ENCODE measurements at places on chromosomes 16 and 17.
A peak's percentile ranks its signal among the peaks of the same experiment; 100 is the strongest.

DNA sequence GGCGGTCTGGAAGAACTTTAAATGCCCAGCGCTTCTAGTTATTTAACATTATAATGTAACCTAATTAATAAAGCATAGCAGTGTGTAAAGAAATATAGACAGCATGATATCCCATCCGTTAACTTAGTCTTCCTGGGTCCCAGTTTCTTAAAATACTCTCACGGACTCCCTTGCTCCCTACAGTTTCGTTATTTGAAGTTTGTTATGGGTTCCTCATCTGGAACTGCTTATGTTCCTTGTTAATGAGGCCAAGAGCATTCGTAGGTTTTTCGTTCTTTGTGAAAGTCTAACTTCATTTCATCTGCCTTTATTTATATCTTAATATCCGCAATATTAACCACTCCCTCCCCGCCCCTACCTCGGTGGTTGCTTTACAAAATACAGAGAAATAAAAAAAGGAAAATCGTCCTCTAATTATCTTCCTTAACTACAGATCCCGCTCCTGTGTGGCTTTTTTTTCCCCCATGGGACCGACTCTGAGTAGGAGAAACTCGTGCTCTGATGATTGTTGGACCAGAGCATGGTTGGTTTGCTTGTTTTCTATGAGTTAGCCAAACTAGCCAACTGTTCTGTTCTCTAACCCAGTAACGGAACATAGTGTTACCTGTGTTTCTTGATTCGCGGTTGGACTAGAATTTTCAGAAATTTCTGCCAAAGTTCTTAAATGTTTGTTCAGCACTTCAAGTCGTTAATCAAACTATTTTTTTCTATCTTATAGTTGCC lies 863 bp downstream of the ADPRM start:
- no peak for DNase-seq

GRCh38 chr16:17431968-17432625 lies 38.7 kb downstream of the XYLT1 start:
- DNase-seq = no peak

- DNase-seq = no peak
These were observed 10.4 kb downstream of the CPPED1 start for GRCh38 chr16:12793120-12793864.

DNA sequence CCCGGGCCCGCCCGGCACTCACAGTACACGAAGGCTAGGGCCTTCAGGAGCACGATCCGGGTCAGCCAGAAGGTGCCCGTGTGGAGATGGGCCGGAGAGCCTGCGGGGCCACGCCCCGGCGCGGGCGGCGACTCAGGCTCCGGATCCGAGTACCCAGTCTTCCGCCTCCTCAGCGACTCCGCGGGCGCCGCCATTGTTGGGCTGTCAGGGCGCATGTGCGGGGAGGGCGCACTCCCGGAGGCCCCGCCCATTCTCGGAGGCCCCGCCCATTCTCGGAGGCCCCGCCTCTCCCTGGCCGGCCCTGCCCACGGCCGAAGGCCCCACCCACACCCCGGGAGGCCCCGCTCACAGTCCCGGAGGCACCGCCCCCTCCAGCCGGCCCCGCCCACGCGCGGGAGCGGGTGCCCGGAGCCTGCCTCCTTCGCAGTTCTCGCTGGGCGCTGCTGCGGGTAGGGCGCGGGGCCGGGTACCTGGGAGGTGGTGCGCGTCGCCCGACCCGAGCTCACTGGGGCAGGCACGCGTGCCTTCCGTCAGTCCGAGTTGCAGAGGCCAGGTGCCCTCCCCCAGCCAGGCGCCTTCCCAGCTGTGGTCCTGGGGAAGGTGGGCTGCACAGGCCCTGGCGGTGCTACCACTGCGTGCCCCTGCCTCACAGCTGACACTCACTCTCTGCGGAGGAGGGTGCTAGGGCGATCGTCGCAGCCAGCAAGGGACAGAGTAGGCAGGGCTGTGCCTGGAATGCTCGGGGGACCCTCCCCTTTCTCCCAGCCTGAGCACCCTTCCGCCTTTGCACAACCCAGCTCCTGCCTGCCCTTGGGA lies at the start of gene LMF1:
Gene LMF1 (minus strand): TSS at position 219 of the 816 bp plus-strand sequence. CDS start 4 bp downstream, at position 215.
- peak; percentile 96 for DNase-seq

DNA sequence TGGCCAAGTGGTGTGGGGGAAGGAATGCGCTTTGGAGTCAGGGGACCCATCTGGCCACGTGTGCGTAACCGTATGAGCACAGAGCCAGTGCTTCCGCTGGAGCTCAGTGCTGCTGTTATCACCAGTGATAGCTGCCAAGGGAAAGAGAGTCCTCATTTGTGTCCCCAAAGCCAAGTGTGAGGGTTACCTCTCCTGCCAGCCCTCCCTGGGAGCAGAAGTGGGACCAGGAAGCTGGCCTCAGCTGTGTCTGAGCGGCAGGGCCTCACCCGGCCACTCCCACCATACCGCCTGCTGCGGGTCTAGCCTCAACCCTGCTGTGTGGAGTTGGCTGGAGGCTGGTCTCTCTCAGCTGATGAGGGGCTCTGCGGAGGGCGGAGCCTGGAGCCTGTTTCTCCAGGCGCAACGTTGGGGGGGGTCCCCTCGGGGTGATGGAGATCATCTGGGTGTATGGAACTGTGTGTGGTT lies 44.5 kb downstream of the MEAK7 start:
- no peak for DNase-seq

GRCh38 chr16:77788181-77789084 lies at the start of gene VAT1L:
TSS of gene VAT1L (plus strand) at chr16:77788564. CDS start at chr16:77788683, 119 bp downstream.
- DNase-seq = no peak

- no peak for DNase-seq
These were observed 805 bp upstream of the ORAI3 start for GRCh38 chr16:30947859-30948666.

DNA sequence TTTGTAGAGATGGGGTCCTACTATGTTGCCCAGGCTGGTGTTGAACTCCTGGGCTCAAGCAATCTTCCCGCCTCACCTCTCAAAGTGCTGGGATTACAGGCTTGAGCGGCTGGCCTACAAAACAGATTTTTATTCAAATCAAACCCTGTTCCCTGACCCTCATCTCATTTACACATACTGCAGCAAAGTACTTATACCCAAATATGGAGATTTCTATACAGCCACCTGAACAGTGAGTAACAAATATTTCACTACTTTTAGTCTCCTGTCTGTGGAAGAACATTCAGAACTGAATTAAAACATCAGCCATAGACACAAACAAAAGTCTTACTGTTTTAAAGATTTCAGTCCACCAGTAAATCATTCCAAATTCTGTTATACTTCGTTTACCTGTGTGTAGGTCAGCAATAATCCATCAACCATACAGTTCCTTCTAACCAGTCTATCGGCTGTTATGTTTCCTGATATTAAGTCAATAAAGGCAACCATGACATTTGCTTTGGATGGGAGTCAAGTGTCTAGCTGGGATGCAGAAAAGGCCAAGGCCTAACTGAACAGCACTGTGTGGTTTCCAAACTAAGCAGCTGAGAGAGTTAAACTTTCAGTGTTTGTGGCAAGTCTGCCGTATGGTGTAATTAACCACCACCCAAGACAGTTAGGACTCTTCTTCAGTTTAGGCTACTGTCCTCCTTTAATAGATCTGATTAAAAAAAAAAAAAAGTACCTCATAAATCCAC lies 22.3 kb downstream of the ERN1 start:
- no peak for DNase-seq

DNA sequence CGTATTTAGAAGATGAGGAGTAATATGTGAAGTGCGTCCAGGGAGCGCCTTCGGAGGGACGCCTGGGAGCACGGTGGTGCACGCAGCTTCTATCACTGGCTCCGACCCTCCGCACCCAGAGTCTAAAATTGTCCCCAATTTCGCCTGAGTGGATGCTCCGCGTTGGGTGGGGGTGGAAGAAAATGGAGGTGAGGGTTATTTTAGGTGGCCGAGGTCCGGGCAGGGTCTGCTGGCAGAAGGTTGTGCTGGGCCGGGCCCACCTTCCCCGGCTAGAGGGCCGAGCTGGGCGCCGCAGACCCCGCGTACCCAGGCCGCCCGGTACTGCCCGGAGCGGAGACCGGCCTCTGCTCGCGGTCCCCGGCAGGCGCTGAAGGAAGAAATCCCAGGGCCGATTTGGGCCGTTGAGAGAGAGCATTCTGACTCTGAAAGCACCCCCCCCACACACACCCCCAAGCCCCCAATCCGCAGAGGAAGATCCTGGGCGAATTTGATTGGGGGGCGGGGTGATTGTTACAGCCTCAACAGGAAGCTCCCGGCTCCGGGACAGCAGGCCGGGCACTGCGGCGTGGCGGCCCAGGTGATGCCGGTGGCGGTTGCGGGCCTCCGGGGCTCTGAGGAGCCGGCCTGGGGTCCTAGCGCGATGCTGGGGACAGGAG lies 3.0 kb downstream of the BAHCC1 start:
- DNase-seq = no peak
